ENCODE measurements at places on chromosomes 2 and 18. TPM values are rescaled to one million over a fixed set of nuclear protein-coding genes. Genes with fewer than 3 reads are reported as not detected.

Gene CFAP210
- not detected for total RNA-seq

Gene RFTN2
- 4.2 TPM for total RNA-seq

Gene NTSR2
- total RNA-seq, result not detected

Gene PAIP2B
- total RNA-seq, result 1.6 TPM

Gene RBM44
- total RNA-seq, result 0.25 TPM

Gene TFCP2L1
- under 0.01 TPM for total RNA-seq

Gene MORN2
- 15.0 TPM for total RNA-seq

Gene NT5C1B
- total RNA-seq, result 0.33 TPM

Data from uterine smooth muscle cell (primary cell).